ENCODE measurements at places on chromosomes 13 and 19.
A peak's percentile ranks its signal among the peaks of the same experiment; 100 is the strongest.

DNA sequence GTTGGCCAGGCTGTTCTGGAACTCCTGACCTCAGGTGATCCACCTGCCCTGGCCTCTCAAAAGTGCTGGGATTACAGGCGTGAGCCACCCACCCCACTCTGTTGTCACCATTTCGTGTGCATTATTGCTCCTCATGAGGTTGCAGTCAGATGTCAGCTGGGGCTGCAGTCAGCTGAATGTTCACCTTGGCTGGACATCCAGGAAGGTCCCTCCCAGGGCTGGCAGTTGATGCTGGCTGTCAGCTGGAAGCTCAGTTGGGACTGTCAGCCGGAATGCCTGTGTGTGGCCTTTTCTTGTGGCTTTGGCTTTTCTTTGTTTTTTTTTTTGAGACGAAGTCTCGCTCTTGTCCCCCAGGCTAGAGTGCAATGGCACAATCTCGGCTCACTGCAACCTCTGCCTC, 6.6 kb downstream of the MEGF8 start:
- DNase-seq = no peak

GRCh38 chr19:43575955-43576878, 616 bp downstream of the PINLYP start:
- no peak for DNase-seq

DNA sequence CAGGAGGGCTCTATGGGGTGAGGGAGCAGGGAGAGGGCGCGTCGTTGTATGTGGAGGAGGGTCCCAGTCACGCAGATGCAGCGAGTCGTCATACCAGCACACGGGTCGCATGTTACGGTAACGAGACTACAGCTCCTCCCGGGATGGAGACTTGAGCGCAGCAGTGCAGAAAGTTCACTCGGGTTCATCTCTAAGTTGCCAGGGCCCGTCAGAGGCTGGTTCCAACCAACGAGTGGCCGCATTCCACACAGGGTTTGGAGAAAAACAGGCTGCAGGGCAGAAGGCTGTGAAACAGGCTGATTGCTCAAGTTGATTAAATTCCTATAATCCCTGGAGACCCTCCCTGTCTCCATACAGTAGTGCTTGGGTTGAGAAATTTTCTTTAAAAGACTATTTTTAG, 21.9 kb upstream of the TTYH1 start:
- DNase-seq = no peak

DNA sequence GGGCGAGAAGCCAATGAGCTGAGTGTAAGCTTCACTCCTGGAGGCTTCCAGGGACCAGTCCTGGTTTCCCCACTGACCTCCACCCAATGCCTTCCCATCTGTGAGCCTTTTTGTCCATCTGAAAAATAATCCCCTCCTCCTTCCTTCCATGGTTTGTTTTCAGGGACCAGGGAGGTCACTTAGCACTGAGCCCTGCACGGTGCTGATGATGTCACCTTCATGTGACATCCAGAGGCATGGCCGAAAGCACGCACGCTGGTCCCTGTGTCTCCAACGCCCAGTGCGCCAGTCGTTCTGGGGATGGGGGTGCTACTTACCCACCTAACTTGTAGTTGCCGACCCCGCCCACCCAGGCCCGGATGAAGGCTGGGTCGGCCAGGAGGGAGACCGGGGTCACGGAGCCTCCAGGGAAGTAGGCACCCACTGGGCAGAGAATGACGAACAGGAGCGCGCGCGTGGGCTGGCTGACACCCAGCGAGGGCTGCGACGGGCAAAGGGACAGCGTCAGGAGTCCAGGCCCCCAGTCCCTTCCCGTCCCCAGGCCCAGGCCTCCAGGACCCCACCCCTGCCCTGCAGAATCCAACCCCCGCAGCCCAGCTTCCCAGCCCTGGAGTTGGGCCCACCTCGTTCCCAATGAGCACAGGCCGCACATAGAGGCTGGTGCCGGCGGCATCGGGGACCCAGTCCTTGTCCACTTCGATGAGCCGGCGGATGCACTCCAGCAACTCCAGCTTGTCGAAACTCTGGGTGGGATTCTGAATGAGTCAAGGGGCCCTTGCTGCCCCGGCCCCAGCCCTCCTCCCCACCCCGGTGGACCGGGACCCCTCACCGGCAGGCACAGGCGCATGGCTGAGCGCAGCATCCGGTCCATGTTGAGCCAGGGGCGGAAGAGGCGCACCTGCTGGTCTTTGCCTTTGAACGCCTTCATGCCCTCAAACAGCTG, 11.2 kb downstream of the BCAT2 start:
- DNase-seq = no peak

DNA sequence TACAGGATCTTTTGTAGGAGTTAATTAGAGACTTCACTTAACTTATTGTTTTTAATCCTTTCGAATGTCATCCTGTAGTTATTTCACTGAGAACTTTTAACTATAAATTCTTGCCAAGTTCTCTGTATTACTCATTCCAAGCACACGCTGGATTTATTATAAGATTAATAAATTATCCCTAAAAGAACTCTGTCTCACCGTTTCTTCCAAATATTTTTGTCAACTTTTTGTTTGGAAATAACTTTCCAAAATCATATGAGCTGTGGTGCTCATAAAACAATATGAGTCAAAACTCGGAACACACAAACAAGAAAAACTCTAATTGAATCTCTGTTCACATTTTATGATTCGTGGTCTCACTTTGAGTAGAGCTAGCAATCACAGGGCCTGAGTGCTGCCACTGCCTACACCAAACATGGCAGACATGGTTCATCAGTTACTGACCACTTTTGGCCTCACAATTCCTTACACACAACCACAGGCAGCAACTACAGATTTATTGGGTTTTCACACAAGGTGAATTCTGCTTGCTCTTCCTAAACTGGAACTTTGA, 412.0 kb downstream of the FGF14 start:
- no peak for DNase-seq

DNA sequence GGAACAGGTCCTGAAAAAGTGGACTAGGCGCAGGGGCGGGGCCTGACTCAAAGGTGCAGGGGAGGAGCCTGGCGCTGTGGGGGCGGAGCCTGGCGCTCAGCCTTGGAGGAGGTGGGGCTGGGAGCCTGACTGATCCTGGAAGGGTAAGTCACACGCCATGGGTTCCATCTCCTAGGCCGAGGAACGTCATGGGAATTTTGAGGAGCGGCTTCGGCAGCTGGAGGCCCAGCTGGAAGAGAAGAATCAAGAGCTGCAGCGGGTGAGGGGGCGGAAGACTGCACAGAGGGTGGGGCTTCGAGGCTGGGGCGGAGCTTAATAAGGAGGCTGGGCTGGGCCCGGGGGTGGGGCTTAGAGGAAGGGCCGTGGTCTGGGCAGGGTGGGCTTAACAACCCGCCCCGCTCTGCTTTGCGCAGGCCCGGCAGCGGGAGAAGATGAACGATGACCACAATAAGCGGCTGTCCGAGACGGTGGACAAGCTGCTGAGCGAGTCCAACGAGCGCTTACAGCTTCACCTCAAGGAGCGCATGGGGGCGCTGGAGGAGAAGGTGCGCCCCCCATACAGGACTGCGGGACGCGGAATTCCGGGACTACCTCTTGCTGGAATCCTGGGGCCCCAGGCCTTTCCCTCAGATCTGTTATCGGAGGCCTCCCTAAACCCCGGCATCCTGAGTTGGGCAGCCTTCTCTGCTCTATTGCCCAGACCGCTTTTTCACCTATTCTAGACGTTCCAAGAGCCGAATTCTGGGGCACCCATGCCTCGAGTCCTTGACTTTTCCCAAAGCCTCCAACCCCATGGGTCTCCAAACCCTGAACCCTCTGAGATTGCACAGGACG, 14.5 kb downstream of the PPFIA3 start:
- DNase-seq = no peak

DNA sequence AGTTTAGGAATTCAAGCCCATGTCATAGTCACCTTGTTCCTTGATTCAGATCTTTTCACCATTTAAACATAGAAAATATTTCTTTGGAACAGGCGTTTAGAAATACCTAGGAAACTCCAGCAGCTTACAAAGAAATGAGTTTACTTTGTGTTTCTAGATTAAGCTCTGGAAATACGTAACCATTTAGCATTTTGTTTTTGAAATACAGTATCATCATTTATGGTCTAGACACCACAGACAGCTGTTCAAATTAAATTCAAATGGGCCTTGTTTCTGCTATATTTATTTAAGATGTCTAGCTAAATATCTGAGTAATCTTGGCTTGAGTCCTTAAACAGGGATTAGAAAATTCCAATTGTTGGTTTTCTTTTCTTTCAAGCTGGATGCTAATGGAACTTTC, 228.5 kb downstream of the NDFIP2 start:
- no peak for DNase-seq

DNA sequence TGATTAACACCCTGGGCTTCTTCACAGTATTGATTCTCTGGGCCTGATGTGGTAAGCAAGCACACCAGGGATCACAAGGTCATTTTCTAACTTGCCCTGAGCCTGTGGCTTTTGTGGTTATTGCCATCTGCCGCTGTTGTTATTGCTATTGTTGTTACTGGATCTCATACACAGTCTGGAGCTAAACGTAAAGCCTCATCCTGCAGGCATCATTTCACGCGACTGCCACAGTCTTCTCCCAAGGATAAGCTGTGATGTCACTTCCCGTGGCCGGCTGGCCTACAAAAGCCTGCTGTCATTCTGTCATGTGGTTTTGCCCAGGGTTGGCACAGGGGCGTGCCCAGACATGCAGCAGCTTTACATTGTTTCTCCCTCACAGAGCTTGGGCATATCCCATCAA, 154.0 kb upstream of the GPR12 start:
- peak; percentile 44 for DNase-seq

GRCh38 chr13:79736356-79736755, 255.4 kb downstream of the NDFIP2 start:
- no peak for DNase-seq

- DNase-seq = no peak
Observed at GRCh38 chr19:5345895-5346386, 5.3 kb upstream of the PTPRS start.

GRCh38 chr13:107124129-107124718, 556.3 kb upstream of the ARGLU1 start:
- DNase-seq = no peak

DNA sequence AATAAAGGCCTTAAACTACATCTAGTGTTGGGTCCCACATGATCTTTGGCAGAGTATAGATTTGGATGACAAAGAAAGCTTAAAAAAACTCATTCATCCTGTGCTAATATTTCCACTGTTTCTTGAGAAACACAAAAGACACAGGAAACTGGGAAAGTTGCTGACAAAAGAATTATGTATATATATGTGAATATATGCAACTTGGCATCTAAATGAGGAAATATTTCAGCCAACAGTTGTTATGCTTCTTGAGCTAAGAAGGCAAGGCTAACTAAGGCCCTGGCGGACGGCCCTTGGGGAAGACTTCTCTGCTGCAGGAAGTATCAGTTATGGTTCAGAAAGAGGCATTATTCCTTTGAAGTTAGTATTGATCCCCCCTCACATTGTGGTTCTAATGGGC, 491.8 kb downstream of the DIAPH3 start:
- DNase-seq = no peak

DNA sequence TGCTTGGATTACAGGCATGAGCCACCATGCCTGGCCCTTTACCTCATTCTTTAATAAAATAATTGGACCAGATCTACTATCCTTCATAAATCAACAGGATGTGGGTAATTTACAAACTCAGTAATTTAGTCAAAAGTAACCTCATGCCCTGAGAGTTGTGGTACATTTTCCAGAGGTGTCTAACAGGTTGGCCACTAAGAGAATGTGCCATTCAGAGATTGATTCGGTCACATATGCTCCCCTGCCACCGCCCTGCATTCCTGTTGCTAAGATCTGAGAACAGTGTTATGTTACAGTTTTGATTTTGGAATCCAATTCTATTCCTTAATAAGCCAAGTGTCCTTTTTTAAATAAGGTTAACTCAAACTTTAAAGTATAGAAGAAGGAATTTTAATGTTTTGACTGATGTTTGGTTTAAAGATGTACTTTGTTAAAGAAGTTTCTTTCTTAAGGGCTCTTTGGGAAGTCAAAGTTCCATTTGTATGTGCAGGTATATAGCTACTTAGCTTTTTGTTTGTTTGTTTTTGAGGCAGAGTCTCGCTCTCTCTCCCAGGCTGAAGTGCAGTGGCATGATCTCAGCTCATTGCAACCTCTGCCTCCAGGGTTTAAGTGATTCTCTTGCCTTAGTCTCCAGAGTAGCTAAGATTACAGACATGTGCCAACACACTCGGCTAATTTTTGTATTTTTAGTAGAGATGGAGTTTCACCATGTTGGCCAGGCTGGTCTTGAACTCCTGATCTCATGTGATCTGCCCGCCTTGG, 29.2 kb downstream of the PHF11 start:
- no peak for DNase-seq

DNA sequence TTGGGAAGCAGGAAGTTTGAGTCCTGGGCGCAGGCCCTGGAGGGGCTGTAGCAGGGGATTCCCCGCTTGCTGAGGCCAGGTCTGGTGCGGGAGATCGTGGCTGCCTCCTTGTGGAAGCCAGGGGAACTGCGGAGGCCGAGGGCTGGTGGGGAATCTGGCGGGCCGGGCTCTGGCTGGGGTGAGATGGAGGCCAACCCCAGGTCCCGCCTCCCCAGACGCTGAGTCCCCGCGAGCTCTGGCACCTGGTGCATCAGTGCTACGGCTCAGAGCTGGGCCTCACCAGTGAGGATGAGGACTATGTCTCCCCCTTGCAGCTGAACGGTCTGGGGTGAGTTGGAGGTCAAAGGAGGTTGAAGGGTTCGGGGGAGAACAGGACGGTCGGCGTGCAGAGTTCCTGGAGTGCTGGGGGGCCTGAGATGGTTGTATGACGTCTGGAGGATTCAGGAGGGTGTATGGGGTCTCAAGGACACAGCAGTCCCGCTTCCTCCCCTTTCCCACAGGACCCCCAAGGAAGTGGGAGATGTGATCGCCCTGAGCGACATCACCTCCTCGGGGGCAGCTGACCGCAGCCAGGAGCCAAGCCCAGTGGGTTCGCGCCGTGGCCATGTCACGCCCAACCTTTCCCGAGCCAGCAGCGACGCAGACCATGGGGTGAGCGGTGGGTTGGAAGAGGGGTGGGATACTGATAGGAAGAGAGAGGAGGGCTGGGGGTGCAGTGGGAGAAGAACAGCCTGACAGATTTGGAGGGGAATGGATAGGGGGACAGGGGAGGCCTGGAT, 13.1 kb downstream of the GRAMD1A start:
- DNase-seq = peak; percentile 78

GRCh38 chr13:110759710-110760109, 46.2 kb downstream of the ING1 start:
- DNase-seq = no peak

DNA sequence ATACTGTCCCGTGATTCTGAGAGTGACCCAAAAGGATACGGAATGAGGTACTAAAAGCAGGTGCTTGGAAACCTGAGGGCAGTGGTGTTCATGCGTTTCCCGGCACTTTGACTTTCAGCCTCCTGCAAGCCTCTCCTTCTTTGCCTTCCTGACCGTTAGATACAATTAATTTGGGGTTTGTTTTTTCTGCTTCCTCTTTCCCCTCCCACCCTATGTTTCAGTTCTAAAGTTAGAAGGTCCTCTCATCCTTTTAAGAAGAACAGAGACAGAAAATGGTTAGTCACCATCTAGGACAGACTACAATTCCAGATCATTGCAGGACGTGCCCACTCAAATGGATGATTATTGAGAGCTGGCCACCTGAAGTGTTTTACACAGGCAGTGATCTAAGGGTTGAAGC, 1.8 kb upstream of the LILRB4 start:
- peak; percentile 64 for DNase-seq

All from GM12865 (cell line).